ENCODE measurements at places on chromosomes 2 and 18. TPM values are rescaled to one million over a fixed set of nuclear protein-coding genes. Genes with fewer than 3 reads are reported as not detected.

DNA sequence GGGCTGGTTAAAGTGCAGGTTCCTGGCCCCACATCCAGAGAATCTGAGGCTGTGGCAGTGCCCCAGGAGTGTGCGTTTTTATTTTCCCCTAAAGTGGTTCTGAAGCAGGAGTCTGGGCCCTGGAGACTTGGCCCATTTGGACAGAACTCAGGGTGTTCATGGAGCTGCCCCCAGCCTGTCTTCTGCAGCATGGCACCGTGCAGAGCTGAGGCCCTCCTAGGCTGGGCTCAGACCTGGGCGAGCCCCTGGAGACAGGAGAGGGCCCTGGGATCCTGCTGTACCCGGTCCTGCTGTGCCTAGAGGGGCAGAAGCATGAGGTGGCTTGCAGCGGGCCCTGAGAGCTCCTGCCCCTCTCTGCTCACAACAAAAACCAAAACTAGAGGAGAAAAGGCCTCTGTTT lies 58.8 kb upstream of the B3GNT7 start:
- DNase-seq = no peak

DNA sequence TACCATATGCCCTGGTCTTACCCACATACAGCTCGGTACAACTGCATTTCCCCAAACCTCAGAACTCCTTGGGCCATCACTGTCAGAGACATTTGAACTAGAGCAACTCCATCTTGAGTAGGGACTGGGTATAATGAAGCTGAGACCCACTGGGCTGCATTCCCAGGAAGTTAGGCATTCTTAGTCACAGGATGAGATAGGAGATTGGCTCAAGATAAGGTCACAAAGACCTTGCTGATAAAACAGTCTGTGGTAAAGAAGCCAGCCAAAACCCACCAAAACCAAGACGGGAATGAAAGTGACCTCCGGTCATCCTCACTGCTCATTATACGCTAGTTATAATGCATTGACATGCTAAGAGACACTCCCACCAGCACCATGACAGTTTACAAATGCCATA lies 131.3 kb downstream of the PIK3C3 start:
- no peak for DNase-seq

GRCh38 chr2:98753801-98754200 lies 22.9 kb upstream of the MGAT4A start:
- DNase-seq = no peak

DNA sequence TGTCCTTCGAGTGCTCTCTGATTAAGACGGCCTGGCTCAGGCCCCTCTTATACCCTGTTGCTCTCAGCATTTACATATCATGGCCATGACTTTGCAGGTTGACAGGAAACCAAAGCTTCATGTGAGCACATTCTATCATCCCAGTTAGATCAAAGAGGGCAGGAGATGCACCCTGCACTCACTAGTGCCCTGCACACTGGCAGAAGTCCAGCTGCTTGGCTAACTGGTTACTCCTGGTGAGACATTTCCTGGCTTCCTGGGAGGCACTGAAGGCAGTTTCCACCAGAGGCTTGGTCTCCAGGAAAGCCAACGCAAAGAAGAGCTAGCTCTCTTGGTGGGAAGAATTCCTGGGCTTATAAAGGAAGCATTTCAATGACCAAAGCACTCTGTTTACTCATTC lies 66.3 kb downstream of the LIPG start:
- no peak for DNase-seq

GRCh38 chr2:141591787-141592186 lies 539.0 kb downstream of the LRP1B start:
- no peak for DNase-seq

GRCh38 chr2:35462226-35462998 lies 893.2 kb upstream of the CRIM1 start:
- DNase-seq = no peak

- no peak for DNase-seq
These were observed 14.7 kb downstream of the SOX11 start for GRCh38 chr2:5706717-5707455.

GRCh38 chr2:164943289-164943688 lies 12.0 kb downstream of the SLC38A11 start:
- no peak for DNase-seq

GRCh38 chr2:12391116-12391515 lies 325.6 kb upstream of the TRIB2 start:
- no peak for DNase-seq

DNA sequence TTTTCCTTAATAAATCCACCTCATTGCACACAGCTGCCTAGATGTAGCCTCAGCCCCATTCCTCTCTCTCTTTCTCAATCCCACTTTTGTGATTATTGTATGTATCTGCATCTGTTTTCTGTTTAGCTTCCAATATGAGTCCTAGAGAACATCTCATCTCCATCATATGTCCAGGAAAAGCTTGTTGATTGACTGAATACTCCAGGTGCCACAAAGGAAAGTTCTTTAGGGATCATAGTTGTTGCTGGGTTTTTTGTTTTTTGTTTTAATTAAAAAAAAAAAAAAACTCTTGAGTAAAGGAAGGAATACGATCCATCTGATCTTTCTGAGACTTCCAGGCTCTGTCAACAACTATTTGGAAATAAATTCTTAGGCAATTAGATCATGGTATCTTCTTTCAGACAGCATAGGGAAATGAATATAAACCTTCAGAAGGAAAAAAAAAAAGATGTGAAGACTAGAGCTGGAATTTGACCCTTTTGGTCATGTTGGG lies 42.5 kb downstream of the KIAA2012 start:
- no peak for DNase-seq

The EPC2 gene
- 16.9 TPM for total RNA-seq

The NOSTRIN gene
- total RNA-seq = not detected

The TDRD15 gene
- total RNA-seq = 0.02 TPM

The RNF181 gene
- 120 TPM for total RNA-seq

The RESP18 gene
- total RNA-seq = not detected

The TNFRSF11A gene
- total RNA-seq = 5.7 TPM

The TTN gene
- 0.73 TPM for total RNA-seq

The HOXD1 gene
- total RNA-seq = not detected

The CBLN2 gene
- not detected for total RNA-seq
